ENCODE measurements at places on chromosomes 12 and 14.
A peak's percentile ranks its signal among the peaks of the same experiment; 100 is the strongest.

DNA sequence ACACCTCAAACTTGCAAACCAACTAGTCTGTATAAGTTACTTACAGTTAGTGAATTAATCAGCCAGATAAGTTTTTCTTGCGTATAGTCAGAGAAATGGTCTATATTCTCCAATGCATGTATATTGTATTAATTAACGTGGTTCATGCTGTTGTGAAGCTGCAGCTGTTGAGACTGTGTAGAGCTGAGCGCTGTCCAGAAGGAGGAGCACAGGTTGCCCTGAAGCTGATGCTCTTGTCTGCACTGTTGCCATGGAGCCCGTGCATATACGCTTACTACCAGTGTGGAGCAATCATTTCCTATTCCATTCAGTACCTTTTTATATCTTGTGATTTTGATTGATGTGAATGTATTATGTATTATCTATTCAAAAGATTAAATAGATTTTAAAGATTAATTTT lies 74.3 kb upstream of the ARID2 start:
- DNase-seq = peak; percentile 5

- DNase-seq = peak; percentile 59
Measured at GRCh38 chr14:26138764-26139445, 458.9 kb downstream of the NOVA1 start.

- DNase-seq = no peak
Measured at GRCh38 chr12:64716839-64717455, 42.3 kb downstream of the GNS start.

- DNase-seq = no peak
Measured at GRCh38 chr12:87344699-87345098, 684.5 kb downstream of the C12orf50 start.

DNA sequence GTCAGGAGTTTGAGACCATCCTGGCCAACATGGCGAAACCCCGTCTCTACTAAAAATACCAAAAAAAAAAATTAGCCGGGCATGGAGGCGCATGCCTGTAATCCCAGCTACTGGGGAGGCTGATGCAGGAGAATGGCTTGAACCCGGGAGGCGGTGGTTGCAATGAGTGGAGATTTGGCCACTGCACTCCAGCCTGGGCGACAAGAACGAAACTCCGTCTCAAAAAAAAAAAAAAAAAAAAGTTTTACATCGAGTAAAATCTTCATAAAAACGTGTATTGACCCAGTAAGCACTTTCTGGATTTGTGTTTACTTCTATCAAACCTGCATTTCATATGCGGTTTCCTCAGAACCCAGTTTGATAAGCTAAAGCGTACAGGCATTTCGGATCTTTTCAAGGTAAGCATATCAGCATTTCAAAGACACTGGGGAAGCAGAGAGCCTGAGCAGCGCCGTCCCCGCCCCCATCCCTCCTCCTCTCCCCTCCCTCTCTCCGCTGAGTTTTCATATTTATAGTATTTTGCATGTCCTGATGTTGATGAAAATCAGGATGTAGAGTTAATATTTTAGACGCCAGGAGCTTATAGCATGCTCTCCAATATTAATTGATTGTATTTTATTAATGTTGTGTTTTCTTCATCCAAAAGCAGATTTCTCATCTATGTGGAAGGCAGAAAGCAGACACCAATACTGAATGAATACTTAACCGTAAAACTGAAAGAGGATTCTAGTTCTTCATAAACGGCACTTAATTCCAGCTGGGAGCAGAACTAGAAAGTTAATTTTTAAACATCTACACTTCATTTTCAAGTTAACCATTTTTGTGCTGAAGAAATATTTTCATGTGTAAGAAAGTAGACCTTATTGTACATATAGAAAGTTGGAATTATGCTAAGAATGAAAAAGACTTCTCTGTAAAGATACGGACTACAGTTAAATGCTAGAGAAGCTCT lies 9.2 kb upstream of the HIP1R start:
- no peak for DNase-seq

DNA sequence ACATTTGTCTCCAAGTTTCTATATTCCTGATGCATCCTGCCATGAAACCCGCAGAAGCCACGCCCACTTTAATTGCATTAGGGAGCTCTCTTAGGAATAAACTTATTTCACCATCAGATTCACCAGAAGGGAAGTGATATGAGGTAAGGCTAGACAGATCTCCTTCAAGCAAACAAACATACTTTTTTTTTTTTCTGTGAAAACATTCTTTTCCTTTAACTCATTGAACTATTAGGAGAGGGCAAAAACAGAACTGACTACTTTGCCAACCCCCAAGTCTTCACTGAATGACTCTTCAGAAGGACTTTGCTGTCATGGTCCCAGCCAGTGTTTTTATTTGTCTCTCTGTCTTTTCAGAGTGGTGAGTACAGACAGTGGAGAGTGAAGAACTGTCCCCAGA lies 48.4 kb downstream of the GTF2A1 start:
- no peak for DNase-seq

- no peak for DNase-seq
Measured at GRCh38 chr14:75268633-75269550, 9.7 kb upstream of the FOS start.

- no peak for DNase-seq
Measured at GRCh38 chr14:99137913-99138571, 134.0 kb downstream of the BCL11B start.

DNA sequence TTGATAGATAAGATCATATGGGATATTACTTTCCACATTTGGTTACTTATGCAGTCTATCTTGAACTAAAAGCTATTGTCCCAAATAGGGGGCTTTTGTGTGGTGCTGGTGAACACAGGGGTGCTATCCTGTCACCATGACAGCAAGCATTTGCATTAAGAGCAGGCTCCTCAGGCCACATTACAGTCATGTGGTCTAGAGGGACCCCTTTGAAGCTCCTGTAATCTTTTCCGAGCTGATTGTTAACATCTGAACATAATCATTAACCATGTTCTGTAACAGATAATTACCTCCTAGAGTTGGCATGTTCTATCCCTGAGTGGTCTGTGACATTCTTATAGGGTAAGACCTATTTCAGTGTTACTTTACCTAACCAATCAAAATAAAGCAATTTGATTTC lies 178.8 kb downstream of the KTN1 start:
- no peak for DNase-seq

DNA sequence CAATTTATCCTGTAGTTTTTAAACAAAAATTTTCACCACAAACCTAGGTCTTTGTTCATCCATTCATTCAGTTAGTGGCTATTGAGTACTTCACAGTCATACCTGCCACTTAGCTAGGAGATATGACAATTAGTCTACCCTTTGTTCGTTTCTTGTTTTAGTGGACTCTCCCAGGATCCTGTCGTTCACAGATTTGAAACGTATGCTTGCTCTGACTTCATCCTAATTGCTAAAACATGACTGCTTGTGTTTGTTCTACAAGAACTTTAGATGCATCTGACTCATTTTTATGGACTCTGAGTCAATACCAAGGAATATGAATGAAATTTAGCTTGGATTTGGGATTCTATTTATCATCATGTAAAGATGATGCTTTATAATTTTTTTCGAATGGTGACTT lies 69.5 kb downstream of the TBC1D30 start:
- no peak for DNase-seq

Measured in NCI-H345 (cell line).